CD4-positive, alpha-beta T cell treated with Interleukin-12 subunit alpha and Interleukin-12 subunit beta, for 1 hour (primary cell): ENCODE measurements at places on chromosomes 2 and 18.
A peak's percentile ranks its signal among the peaks of the same experiment; 100 is the strongest.

DNA sequence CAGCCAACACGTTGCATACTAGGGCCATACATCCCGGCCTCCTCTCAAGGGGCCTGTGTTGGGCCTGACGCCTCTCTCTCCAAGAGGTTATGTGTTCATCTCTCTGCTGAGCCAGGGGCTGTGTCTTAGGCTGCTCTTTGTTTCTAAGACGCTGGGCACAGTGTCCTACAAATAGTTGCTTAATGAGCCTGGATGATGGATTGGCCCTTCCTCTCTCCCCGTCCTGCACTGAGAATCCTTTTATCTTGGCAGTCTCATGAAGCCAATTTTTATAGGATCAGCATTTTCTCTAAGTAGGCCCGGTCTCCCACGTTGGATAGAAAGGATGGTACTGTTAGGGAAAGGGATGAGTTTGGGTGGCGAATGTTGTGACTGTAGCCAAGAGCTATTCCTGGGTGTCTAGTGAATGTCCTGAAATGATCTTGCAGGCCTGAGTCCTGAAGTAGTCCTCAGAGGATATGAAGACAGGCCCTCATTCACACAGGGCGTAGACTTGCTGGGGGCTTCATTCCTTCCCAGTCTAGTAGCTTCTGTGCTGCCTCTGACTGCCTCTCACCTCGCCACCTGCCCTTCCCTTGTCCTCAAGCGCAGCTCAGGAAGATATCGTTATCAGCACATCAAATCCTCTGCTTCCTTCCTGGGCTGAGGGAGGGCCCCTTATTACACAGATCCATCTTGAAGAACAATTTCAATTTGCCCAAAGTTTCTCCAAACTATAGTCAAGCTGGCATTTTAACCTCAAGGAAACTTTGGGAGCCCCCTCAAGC lies 8.8 kb downstream of the LBH start:
- no peak for DNase-seq

DNA sequence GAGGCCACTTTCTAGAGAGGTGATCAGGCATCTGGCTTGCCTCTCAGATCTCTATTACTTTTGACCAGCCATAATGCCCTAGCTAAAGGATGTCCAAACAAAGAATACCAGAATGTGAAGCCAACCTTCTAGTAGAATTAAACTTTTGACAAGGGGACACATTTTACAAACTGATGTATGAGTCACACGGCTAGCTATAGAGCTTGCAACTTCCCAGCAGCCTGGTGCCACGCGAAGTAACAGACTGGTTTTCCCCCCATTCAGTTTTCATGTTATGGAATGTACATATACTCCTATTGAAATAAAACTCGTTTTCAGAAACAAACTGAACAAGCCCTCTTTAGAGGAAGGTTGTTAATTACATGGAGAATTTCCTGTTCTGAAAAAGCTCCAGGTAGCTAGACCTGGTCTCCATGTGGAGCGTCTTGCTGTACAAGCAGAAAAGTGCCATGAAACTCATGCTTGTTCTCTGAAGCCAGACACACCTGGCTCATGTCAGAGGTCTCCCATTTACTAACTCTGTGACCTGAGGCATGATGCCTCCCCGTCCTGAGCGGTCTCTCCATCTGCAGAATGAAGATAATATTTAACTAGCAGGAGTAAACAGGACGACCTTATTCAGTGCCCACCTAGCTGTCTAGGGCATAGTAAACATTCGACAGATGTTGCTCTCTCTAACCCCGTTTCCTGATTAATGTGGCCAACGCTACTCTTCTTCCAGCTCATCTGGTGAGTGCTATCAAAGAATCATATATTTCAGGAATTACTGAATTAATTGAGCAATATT lies 81.5 kb upstream of the MAP3K20 start:
- no peak for DNase-seq

GRCh38 chr18:67618061-67618460 lies 101.5 kb upstream of the DSEL start:
- no peak for DNase-seq

DNA sequence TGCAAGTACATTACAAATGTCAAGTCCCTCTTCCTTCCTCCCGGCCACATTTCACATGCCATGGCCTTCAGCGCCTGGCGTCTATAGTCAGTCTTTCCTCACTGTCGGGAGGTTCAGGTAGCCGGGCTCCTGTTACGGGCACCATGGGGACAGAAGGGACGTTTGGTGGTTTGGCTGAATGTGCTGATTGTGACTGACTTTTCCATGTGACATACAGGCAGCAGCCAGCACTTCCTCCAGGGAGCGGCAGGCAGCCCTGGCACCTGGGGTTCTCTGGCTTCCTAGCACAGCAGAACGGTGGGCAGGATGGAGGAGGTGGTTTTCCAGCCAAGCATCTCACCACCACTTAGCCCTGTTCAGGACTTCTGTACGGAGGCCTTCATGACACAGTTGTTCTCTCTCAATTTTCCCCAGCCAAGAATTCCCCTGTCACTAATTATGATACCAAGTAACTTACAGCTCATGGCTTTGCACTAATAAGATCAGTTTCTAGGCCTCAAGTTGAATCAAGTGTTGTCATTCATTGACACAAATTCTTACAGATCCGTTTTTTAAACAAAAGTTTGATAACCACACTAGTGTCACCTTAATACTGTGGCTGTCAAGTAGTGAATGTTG lies 83.9 kb upstream of the REV1 start:
- DNase-seq = no peak

DNA sequence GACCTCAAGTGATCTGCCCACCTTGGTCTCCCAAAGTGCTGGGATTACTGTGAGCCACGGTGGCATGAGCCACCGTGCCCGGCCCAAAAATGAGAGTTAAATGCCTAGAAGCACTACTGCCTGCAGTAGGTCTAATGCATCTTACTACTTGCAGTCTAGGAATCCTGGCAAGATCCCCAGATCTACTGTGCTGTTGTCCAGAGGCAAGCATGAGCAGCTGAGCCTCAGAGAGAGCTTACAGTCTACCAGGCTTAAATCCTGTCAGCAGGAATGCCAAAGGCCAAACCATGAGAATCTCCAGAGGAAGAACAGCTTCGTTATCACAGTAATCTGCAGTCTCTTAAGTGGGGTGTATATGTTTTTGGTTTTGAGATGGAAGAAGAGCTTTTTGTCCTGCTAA lies 54.4 kb downstream of the XRCC5 start:
- no peak for DNase-seq

DNA sequence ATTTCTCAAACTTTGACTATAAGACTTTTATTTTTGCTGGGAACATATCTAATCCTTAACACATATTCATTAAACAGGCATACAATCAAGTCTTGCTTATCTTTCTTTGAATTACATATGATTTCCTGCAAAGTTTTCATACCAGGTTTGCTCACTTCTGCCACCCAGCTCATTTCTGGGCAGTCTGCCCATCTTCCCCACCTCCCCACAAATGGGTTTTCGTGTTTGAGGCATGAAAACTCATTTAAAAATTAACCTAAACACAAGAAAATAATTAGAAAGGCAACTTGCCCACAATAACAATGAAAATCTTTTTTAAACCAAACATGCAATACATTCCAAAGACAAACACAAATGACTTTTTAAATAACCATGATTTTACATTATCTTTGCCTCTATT lies 3.4 kb downstream of the CHST9 start:
- DNase-seq = no peak

DNA sequence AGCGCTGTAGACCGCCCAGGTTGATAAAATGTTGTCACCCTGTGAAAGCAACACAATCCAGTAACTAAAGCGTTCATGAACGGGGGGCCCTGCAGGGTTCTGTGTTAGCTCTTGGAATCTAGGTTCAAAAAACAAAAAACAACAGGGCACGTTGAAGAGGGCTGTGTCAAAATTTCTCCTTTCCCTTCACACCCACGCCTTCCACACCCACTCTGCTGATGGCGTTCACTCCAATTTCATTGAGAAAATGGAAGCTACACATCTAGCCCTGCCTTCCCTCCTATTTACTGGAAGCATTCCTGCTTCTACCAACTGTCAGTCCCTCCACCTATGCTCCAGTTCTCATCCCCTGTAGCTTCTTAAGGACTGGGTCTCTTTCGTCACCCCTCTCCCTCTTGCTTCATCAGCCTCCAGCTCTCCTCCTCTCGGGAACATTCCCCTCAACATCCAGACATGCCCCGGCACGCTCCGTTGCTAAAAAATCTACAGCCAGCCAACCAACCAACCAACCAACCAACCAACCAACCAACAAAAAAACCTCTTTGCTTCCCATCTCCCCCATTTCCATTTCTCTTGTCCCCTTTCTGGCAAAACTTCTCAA lies 98.4 kb upstream of the SP3 start:
- DNase-seq = no peak

DNA sequence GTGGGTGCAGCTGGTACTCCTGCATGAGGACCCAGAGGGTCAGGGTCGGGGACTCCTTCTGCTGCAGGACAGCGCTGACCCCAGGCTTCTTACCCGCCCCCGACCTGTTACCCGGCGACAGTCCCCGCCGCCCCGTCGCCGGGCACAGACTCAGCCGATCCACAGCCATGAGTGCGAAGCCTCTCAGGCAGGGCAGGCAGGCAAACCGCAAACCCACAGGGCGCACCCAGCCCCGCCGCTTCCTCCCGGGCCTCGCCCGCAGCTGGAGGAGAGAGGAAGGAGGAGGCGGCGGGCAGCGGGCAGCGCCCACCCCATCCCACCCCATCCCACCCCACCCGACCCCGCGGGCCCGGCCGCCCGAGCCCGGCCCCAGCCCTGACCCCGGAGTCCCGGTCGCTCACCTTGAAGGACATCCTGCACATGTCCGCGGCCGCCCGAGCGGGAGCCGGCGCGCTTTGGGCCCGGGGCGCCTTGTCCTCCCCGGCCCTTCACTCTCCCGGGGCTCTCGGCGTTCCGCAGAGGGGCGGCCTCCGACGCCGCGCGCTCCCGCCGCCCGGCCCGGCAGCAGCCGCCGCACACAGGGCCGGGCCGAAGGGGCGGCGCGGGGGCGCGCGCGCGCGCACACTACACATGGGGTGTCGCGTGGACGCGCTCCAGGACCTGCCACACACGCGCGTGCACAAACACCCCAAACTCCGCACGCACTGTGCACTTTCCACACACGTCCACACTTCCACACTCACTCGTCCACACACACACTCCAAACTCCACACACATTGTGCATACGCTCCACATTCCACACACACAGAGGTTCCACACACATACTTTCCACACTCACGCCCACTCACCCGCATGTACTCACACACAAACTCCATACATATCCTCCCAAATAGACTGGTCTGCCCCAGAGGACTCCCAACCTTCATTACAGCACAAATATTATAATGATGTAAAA lies at the start of gene ANKRD29:
ANKRD29 (minus strand) TSS at position 603 of the 955 bp plus-strand sequence; CDS start at position 422, 181 bp downstream.
- DNase-seq = peak; percentile 63

- DNase-seq = no peak
These were observed 491.0 kb downstream of the CDH2 start for GRCh38 chr18:27685807-27686412.

DNA sequence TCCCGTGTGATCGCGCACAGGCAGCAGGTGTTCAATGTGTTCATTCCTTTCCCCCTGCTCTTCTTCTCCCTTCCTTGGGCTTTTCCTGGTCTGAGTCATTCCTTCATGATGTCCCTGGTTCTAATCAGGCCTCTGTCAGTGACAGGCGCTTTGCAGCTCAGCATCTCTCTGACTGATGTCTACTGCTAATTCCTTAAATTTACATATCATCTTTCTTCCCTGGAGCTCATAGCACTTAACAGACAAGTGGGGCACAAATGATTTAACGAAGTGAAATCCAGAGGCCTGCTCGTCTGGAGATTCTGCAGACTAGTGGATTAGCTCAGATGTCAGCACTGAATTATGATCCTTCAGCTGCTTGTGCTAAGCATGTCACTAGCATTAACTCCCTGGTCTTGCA lies 77.9 kb downstream of the NRP2 start:
- no peak for DNase-seq

GRCh38 chr2:72276876-72277275 lies 129.2 kb upstream of the CYP26B1 start:
- no peak for DNase-seq

DNA sequence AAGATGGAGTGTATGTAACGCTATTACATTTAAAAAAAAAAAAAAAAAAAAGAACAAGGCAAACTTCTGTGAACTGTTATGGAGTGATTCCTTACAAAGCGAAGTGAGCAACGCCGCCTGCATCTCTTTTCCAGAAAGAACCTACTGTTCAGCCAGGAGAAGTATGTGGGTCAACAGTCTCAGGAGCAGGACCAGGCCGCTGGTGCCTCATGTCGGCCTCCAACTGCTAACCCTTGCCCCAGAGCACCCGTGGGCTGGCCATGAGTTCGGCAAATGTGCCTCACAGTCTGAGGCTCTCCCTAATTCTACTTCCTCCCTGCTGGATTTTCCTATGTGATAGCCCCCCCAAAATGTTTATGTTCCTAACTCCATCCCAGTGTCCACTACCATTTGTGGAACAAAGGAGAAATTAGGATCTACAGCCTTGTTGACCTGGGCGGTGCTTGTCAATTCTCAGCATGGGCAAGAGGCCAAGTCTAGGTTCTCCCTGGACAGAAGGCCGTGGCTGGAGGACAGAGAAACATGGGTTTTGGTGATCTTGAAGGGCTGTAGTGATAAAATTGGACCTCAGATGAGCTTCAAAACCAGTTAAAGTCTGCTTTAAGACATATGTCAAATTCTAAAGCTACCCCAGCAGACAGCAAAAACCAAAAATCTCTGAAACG lies 15.9 kb downstream of the FAM168B start:
- DNase-seq = no peak

- no peak for DNase-seq
These were observed 1.0 kb downstream of the HOXD12 start for GRCh38 chr2:176100547-176101140.

DNA sequence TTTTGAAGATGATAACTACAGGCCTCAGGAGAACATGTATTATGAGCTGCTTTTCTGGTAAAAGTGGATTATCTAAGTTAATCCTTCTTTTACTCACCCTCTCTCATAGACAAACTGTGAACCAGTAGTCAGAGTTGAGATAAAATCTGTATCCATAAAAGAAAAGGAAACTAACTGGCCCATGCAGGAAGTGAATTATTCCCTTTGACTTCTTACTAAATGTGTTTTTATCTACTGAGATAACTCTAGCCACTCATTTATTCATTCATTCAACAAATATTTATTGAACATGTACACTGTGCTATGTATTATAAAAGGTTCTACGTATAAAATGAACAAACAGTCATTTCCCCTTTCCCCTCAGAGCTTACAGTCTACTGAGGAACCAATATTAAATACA lies 10.0 kb downstream of the WDR35 start:
- DNase-seq = no peak

GRCh38 chr18:49368876-49369440 lies 91.5 kb downstream of the DYM start:
- DNase-seq = no peak

DNA sequence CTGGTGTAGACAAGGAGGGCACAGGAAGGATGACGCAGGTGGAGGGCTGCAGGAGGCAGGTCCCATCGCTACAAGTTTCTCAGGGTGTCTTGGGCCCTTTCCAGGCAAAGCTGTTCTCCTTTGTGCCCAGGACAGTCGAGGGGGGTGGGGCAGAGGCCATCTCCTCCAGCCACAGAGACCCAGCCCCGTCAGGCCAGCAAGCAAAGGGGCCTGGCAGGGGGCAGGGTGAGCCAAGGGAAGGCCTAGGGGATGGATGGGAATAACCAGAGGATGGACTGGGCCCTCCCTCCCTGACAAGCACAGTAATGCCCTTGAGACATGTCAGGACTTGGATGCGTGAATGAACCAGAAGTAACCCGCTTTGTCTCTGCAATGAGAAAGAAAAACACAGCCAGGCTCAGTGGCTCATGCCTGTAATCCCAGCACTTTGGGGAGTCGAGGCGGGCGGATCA lies 6.3 kb downstream of the TCF23 start:
- no peak for DNase-seq

GRCh38 chr2:70656421-70657010 lies 102.9 kb upstream of the TGFA start:
- peak; percentile 37 for DNase-seq
